ENCODE measurements at places on chromosomes 12 and 14.

- no peak for DNase-seq
Observed at GRCh38 chr12:47990351-47991105, 13.7 kb downstream of the COL2A1 start.

- no peak for DNase-seq
Observed at GRCh38 chr14:101501341-101501740, 60.0 kb upstream of the DIO3 start.

- no peak for DNase-seq
Observed at GRCh38 chr12:75850721-75851462, 180.7 kb downstream of the PHLDA1 start.

DNA sequence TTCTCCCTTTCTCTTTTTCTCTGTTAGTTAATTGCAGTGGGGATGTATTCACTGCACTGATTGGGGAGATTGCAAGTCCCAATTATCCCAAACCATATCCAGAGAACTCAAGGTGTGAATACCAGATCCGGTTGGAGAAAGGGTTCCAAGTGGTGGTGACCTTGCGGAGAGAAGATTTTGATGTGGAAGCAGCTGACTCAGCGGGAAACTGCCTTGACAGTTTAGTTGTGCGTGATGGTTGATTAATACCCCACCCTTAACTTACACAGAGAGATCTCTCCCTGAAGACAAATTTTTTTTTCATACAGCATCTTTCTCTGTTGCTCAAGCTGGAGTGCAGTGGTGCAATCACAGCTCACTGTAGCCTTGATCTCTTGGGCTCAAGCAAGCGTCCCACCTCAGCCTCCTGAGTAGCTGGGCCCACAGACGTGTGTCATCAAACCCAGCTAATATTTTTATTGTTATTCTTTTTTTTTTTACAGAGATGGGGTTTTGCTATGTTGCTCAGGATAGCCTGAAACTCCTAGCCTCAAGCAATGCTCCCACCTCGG, 4.6 kb downstream of the C1S start:
- no peak for DNase-seq

DNA sequence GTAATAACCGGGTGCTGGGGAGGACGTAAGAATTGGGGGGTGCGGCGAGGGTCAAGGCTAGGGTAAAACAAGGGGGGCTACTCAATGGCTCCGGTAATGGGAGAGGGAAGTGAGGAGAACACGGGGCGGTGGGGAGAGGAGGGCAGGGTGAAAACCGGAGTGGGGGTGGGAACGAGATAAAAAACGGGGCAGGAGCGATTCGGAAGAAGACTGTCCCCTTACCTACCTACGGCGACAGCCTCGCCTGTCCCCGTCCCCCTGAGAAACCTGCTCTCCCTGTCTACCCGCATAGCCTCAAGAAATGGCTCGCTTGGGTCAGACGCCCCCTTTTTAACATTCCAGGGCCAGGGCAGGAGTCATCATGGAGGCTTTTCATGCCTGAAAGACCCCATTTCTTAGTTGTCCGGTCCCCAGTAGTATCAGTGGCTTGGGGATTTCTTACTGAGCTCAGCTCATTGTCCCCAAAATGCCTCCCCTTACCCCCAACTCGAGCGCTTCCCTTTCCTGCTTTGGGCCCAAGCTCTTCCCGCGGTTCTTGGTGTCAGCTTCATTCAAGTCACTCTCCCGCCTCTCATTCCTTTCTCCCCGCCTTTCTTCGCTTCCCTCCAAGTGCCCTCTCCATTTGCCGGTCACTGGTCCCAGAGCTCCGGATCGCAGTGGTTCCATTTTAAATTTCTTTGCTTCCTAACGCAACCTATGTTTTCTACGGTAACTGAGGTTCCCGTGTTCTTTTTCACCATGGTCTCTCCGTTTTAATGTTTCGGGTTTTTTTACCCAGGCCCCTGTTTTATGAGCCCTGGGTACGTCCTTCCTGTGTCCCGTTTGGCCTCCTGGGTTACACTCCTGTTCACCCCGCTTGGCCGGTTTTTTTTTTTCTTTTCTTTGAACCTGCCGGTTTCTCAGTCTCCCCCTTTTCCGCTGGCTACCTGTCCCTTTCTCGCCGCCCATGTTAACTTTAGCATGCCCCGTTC, 1.2 kb upstream of the WSB2 start:
- DNase-seq = no peak

- DNase-seq = no peak
Observed at GRCh38 chr12:27971121-27971489, 1.4 kb downstream of the PTHLH start.

DNA sequence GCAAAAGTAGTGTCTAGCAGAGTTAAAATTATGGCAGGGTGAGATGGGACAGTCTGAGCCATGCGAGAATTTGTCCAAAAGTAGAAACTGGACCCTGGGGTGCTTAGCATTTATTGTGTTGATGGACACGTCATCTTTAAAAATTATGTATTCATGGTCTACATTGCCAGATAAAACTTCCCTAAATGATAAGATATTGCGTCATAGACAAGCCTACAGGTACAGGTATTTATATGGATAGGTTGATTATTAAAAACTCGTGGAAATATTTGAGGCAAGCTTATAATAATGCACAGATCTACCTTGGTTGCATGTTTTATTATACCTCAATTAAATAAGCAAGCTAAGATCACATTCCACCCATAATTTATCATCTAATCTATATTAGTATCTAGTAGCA, 196.0 kb upstream of the PDZRN4 start:
- no peak for DNase-seq

- no peak for DNase-seq
Observed at GRCh38 chr12:104704224-104704779, 247.6 kb downstream of the CHST11 start.

DNA sequence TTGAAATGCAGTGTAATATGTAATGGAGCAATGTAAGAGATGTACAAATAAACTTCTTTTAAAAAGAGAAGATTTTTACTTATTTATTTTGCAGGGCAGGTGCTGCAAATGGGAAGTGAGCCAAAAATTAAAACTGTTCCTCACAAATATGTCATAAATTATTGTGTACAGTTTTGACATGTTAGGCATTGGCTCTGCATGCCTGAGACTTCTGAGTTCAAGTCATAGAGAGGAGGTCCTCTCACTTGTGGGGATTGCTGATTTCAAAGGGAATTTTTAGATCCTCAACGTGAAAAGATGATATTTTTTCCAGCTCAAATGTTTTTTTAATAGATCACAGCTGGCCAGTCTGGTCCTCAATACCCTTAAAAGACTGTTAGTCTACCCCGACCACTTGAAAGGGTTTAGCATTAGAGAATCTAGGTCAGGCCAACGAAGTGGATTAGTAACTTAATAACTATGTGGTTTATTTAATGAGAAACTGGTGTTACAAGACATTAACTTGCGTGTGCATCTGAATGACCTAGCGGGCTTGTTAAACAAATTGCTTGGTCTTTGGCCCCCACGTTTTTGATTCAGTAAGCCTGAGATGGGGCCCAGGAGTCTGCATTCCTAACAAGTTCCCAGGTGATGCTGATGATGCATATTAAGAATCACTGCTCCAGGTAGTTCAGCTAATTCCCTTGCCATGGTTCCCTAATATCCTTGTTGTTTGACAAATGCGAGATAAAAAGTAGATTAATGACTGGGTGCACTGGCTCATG, 30.9 kb upstream of the WDR89 start:
- no peak for DNase-seq

- no peak for DNase-seq
Observed at GRCh38 chr14:99514552-99515300, 33.5 kb downstream of the CCNK start.

- DNase-seq = no peak
Observed at GRCh38 chr14:101928415-101928841, 35.9 kb upstream of the DYNC1H1 start.

- no peak for DNase-seq
Observed at GRCh38 chr12:98374007-98374406, 141.4 kb upstream of the TMPO start.

- DNase-seq = no peak
Observed at GRCh38 chr12:3351731-3352130, 139.3 kb upstream of the PRMT8 start.

DNA sequence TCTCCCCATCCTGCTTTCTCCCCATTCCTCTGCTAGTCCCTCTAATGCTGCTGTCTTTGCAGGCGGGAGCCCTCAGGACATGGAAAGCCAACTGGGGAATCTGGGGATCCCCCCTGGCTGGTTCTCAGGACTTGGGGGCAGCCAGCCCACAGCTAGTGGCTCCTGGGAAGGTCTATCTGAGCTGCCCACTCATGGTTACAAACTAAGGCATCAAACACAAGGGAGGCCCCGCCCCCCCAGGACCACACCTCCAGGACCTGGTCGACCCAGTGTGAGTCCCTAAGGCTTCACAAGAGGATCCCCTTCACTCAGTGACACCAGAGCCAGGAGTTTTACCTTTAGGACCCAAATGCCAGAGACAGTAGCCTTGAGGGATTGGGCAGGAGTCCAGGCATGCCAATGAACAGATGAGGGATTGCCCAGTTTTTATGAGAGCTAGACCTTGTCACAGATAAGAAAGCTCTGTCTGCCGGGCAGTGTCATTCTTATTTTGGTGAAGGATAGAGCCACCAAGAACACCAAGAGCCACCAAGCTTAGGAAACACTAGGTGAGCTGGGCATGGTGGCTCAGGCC, 8.0 kb upstream of the CPNE6 start:
- no peak for DNase-seq

- no peak for DNase-seq
Observed at GRCh38 chr12:112962561-112962960, 15.8 kb upstream of the OAS2 start.

DNA sequence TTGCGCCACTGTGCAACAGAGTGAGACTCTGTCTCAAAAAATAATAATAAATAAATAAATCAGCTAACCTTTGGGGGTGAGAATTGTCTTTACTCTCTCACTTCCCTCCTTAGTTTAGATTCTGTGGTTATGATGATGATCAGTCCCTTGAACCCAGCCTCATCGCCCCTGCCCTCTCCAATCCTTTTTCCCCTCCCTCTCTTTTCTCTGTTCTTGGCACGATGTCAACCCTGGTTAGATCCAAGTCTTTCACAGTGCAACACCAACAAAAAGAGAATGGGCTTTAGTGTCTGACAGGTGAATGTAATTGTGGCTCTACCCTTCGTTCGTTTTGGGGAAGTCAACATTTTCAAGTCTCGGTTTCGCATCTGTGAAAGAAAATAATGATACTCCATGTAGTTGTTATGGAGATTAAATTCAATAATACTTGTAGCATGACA, 59.0 kb downstream of the NTN4 start:
- DNase-seq = no peak

- DNase-seq = no peak
Observed at GRCh38 chr14:96164861-96165490, 39.7 kb upstream of the BDKRB2 start.

DNA sequence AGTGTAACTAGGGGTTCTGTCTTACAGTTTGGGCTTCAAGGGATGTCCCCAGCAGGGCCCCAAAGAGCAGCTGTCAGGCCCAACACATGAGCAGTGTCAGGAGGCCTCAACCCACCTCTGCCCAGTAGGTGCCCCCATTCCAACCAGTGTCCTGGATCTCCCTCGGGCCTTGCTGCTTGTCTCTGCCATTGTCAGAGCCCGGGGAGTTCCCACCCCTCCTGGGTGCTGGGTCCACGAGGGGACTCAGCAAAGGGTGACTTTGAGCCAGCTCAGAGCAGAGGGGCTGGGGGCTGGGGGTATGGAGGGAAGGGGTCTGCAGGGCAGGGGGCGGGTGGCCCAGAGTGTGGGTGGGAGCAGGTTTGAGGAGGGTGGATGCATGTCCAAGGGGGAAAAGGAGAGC, 18.0 kb upstream of the BEGAIN start:
- DNase-seq = no peak

DNA sequence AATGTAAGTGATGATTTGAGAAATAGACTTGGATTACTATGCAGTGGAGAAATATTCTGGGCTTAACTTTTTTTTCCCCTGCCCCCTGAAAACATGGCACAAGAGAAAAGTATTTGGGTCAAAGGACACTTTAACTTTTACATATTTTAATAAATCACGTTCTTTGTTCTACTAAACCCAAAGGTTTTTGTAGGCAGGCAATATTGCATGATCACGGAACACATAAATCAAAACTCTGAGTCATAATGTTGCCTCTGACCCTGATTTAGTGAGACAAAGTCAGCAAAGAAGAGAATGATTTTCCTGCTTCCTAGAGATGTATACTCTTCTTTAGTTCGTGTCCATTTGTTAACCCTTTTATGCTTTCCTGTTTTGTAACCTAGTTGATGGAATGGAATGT, 38.0 kb downstream of the ABCD2 start:
- DNase-seq = no peak

DNA sequence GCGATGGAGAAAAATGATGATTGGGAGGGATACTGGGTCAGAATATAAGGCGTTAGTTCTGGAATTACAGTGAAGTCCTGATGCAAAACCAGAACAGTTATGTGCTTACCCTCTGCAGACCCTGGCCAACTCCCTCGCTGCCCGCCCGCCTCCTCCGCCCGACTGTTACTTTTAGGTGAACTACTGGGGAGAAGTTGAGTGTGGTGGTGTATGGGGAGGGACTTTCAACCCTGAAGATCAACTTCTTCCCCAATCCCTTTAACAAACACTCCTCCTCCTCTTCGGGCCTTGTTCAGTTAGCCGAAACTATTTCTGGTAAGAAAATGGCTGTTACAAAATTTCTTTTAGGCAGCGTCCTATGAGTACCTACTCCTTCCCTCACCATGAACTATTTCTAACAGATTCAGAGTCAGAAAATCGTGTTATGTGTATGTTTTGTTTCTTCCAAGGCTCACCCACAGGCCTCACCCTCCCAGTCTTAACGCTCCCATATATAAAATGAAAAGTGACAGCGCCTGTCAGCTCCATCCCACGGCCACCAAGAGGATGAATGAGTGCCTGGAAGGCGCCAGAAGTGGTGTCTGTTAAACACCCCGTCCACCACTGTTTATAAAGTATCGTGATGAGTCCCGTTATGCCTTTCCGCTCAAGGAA, 1.3 kb downstream of the FBXO33 start:
- no peak for DNase-seq

GRCh38 chr14:54577977-54578376, 11.0 kb downstream of the SAMD4A start:
- DNase-seq = no peak

DNA sequence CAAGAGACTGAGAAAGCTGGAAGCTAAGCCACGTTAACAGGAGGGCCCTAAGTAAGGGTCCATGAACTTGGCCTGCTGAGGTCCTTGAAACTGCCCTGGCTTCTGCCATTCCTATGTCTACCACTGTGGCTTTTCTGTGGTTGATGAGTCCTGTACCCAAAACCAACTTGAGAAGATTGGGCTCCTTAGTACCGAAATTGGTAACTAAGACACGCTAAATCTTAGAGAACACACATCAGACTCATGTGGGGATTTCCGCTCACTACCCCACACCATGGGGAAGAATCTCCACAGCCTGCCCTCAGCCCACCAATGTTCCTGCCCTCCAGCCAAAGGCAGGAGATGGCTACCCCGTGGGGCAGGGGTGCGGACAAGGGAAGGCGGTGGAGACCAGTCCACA, 232.9 kb downstream of the SPTSSA start:
- no peak for DNase-seq

Data from cortex of kidney (tissue), 1 donor.